ENCODE measurements at places on chromosomes 4 and X.

DNA sequence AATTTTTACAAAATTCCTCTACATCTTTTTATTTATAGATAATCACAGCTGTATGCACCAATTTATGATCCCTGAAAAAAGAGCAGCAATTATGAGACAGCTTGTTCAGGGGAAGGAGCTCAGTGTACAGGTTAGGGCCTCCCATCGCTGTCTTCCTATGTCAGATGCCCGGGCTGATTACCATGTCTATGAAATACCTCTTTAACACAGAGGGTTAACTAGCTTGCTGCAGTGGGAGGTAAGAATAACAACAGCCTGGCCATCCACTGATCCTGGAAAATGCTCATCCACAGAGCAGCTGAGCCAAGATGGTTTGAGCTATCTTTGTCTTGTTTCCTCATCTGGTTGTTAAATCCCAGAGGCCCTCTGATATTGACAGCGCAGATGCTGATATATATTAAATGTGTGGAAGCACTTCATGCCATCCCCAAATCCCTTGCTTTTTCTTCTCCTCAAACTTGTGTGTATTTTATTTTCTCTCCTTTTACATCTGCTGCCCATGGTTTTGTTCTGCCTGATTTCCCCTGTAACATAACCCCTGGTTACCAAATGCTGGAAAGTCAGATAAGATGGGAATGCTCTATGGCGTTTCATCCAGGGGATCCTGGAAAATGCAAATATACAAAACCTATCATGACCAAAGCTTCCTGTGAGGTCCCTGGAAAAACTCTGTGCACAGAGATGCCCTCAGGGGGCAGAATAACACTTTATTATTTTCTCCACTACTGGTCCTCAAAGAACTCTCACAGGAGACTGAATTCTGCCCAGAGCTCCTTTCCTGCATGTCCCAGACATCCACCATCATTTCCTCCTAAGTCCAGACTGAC lies 85.8 kb upstream of the PUDP start:
- DNase-seq, result no peak

- no peak for DNase-seq
Measured at GRCh38 chr4:187125062-187125461, 401.4 kb upstream of the FAT1 start.

GRCh38 chrX:24480400-24480865 lies 15.3 kb downstream of the PDK3 start:
- no peak for DNase-seq

- no peak for DNase-seq
Measured at GRCh38 chr4:27844376-27844775, 983.7 kb downstream of the STIM2 start.

- DNase-seq, result no peak
Measured at GRCh38 chrX:52426810-52427209, 58.0 kb downstream of the XAGE2 start.

All from hematopoietic multipotent progenitor cell treated with erythropoietin and hydrocortisone succinate and interleukin-3 and kit ligand, for 17 days (in vitro differentiated cells).